ENCODE measurements at places on chromosomes 11 and 22.
A peak's percentile ranks its signal among the peaks of the same experiment; 100 is the strongest.

DNA sequence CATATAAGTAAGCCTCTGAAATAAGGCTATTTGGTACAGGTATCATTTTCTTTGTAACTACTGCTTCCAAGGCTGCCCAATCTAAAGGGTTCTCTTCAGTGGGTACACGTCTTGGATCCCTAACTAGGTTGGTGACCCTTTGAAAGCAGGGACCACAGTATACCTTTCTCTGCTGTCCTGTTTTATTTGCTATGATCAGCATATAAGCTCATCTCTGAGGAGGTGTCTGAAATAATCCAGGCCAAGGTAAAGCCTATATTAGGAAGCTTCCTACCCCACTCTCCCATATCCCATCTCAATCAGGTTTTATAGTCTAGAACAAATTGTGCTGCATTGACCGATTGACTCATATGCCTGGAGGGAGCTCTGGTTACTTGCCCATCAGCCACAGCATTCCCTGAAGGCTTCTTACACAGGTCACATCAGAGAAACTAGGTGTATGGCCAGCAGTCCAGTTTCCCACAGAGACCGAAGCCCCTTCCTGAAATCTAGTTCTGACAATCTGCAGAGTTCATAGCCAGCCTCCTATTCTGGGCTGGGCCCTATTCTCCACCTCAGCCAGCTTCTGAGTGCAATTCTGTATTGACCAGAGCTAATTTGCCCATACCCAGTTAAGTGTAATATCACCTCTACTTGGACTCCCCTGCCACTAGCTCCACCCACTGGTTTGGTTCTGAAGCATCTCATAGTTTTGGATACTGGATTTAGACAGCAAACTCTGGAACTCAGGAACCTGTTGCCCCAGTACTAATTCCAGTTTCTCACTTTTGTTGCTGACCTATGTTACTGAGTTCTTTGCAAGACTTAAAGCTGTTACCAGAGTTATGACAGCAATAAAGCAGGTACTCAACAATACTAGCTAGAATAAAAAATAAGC lies 62.1 kb upstream of the ARHGAP20 start:
- no peak for DNase-seq

- DNase-seq = no peak
Observed at GRCh38 chr11:73463359-73463758, 87.2 kb downstream of the RELT start.

GRCh38 chr11:78365381-78365792 lies 52.2 kb downstream of the GAB2 start:
- no peak for DNase-seq

GRCh38 chr11:65719871-65720210 lies 757 bp downstream of the RNASEH2C start:
- DNase-seq = peak; percentile 37

GRCh38 chr11:8127447-8127846 lies 41.4 kb downstream of the RIC3 start:
- DNase-seq = no peak

DNA sequence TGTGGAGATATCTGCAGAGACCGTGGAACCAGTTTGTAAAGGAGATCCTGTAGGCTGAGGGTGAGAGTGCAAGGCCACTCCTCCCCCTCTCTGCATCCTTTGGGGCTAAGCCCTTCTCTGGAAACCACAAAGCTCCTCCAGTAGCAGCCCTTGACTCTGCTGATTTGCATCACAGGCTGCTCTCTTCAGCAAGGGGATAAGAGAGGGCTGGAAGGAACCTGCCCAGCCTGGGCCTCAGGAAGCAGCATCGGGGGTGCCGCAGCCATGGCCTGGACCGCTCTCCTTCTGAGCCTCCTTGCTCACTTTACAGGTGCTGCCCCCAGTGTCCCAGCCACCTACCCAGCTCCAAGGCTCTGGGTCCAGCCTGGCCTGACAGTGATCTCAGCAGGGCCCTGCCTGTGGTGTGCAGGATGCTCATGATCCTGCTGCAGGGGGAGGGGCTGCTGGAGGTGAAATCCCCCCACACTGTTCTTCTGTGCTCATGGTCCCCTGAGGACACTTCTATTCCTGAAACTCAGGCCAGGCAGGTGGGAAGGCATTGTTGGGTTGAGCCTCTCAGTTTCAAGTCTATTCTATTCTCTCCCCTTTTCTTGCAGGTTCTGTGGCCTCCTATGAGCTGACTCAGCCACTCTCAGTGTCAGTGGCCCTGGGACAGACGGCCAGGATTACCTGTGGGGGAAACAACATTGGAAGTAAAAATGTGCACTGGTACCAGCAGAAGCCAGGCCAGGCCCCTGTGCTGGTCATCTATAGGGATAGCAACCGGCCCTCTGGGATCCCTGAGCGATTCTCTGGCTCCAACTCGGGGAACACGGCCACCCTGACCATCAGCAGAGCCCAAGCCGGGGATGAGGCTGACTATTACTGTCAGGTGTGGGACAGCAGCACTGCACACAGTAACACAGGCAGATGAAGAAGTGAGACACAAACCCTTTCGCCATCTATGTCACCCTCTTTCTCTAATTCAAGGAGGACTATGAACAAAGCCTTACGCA lies 68.5 kb upstream of the IGLL5 start:
- DNase-seq = peak; percentile 79

DNA sequence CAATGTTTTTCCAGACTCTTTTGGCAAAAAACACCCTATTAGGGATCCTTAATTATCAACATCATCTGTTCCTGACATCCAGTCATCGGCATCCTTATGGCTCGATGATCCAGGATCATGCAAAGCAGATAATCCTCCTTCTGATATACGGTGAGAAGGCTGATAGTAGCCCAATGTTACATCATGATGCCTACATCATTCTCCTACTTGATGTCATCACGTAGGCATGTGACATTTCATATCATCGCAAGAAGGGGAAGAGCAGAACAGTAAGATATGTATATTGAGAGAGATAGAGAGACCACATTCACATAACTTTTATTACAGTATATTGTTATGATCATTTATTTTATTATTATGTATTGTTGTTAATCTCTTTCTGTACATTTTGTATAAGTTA lies 168.6 kb downstream of the ADAMTS15 start:
- no peak for DNase-seq

GRCh38 chr22:40510631-40511364 lies 125.7 kb downstream of the MRTFA start:
- no peak for DNase-seq

- DNase-seq = no peak
Observed at GRCh38 chr11:118605116-118605867, 2.1 kb upstream of the PHLDB1 start.

GRCh38 chr22:42610186-42610585 lies 4.5 kb downstream of the POLDIP3 start:
- no peak for DNase-seq

DNA sequence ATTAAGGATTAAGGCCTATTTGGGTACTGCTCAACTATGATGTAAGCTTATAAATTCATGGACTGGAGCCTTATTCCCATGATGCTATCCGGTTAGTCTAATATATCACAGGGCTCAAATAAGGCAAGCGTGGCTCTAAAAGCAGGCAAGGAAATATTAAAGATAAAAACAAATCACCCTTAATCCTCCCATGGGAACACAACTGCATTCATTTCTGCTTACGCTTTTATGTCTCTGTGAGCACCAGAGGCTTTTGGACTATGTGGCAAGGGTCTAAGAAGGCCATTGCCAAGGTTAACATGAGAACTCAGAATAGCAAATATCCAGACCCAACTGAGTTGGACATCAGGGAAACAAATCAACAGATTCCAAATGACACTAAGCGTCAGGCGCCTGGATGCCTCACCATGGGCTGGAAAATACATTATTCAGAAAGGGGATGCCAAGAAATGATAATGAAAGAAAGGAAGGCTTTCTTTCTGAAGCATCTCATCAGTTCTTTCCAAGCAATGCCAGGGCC lies 138.1 kb downstream of the SLC1A2 start:
- no peak for DNase-seq

GRCh38 chr11:83852775-83853442 lies 566.7 kb upstream of the CCDC90B start:
- DNase-seq = no peak

DNA sequence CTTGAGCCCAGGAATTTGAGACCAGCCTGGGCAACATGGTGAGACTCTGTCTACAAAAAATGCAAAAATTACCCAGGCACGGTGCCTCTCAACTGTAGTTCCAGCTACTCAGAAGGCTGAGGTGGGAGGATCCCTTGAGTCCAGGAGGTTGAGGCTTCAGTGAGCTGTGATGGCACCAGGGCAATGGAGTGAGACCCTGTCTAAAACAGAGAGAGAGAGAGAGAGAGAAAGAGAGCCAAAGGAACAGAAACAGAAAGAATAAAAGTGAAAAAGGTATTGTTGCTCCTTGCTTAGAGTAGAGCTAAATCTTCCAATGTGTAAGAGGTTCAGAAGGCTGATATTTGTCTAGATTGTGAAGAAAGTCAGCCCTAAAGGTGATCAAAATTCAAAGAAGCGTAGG lies 8.9 kb upstream of the ETS1 start:
- DNase-seq = no peak

GRCh38 chr11:1157645-1158591 lies at the start of gene MUC5AC:
Gene MUC5AC (plus strand): TSS chr11:1157953. CDS start chr11:1158000, 47 bp downstream.
- no peak for DNase-seq

GRCh38 chr11:64903291-64903833 lies 13.6 kb downstream of the ATG2A start:
- DNase-seq = no peak

- no peak for DNase-seq
Observed at GRCh38 chr11:11806586-11806985, 35.2 kb upstream of the USP47 start.

GRCh38 chr11:60240662-60241061 lies 2.3 kb downstream of the MS4A4E start:
- no peak for DNase-seq

DNA sequence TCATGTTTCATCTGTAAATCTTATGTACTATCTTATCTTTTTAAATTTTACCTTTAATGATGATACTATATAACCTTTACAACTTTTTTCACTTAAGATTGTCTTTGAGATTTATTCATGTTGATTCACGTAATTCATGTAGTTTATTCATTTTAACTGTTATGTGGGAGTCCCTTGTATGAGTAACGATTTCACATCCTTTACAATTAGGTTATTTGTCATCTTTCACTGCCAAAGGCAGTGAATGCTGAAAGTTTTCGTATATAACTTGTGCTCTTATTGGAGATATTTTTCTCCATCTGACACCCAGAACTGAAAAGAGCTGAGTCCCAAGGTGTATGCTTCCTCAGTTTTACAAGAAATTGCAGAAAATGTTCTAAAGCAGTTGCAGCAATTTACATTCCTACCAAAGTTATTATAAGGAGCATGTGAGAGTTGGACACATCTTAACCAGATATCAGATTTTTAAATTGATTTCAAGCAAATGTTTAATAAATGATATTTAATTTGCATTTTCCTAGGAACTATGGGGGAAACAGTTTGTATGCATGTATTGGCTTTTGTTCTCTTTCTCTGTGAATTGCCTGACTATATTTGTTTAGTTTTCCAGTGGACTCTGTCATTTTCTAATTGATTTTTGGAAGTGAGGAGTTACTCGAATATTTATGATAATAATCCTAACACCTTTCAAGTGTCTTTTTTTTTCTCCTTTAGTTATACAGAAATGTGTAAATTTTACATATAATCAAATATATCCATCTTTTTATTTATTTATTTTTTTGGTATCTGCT lies 6.4 kb downstream of the ARL14EP start:
- no peak for DNase-seq
